ENCODE measurements at places on chromosomes 11 and 22. TPM values are rescaled to one million over a fixed set of nuclear protein-coding genes. Genes with fewer than 3 reads are reported as not detected.

Gene EI24
- total RNA-seq, result 79.6 TPM

Gene SSTR3
- total RNA-seq, result not detected

Gene MAPK12
- 8.9 TPM for total RNA-seq

Gene SLC37A2
- 10.9 TPM for total RNA-seq

Gene OR10V1
- total RNA-seq, result not detected

Gene DERL3
- 14.2 TPM for total RNA-seq

Gene OR2AG1
- not detected for total RNA-seq

Gene ZFPL1
- total RNA-seq, result 39.8 TPM

Gene TRIM48
- total RNA-seq, result not detected

Gene FOSL1
- 2.9 TPM for total RNA-seq

Gene BRSK2
- 0.54 TPM for total RNA-seq

Data from upper lobe of left lung (tissue), 6 donors.